COR-L47 (cell line): ENCODE measurements at places on chromosomes 5 and 9.

DNA sequence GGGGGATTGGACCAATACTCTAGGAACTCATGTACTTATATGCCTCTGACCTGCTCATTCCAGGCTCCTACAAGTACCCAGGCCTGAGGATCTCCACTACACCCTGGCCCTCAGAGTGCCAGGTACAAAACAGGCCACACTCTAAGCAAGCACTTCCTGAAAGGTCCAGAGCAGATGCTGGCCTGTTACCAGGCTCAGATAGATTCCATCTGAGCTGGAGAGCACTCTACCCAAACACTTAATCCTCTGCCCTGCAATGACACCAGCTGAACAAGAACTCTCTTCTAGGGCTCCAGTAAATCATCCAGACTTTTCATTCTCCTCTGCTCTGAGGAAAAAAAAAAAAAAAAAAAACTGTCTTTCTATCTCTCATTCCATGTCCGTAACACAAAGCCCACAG lies 2.9 kb downstream of the P4HA2 start:
- no peak for DNase-seq

- DNase-seq, result no peak
Observed at GRCh38 chr5:180623844-180624243, 25.6 kb downstream of the FLT4 start.

DNA sequence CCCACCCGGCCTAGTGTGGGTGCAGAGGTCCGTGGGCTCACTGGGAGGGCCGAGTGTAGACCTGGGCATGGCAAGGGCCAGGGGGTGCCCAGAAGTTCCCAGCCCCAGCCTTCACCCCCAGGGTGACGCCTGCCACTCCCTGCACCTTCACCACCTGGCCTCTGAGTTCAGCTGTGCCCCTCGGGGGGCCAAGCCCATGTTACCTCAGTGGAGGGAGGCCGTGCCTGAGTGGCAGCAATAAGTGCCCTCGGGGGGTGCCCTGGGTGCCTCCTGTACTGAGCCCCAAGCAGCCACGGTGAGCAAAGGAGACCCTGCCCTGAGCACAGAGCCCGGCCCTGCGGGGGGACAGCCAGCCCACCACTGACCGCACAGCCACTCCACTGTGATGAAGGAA lies 10.3 kb upstream of the FCN2 start:
- DNase-seq, result no peak

- DNase-seq, result no peak
Observed at GRCh38 chr5:89342106-89342876, 459.3 kb upstream of the MEF2C start.

GRCh38 chr9:107671588-107671987 lies 182.0 kb upstream of the KLF4 start:
- no peak for DNase-seq

DNA sequence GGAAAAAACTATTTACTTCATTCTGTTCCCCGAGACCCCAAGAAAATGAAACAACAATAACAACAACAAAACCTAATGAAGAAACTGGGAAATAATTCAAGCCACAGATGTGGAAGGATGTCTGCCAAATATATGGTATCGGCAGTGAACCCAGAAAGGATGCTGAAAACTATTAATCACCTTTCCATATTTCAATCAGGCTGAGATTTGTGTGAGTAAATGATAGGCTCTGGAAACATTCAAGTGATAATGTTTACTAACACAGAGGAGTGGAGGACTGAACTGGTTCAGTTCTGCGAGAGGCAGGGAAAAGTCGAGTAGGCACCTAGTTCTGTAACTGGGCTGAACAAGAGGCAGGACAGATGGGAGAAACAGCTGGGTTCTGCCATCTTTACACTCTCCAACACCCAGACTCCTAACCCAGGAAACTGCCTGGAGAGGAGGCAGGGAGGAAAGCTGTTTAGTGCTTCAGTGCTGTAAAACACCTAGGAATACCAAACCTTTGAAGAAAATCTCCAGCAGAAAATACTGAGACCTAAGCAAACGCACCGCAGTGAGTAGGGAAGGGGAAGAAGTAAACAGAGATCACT lies 96.8 kb upstream of the GNA14 start:
- DNase-seq, result no peak

GRCh38 chr5:172695232-172696054 lies 54.4 kb downstream of the NEURL1B start:
- no peak for DNase-seq

DNA sequence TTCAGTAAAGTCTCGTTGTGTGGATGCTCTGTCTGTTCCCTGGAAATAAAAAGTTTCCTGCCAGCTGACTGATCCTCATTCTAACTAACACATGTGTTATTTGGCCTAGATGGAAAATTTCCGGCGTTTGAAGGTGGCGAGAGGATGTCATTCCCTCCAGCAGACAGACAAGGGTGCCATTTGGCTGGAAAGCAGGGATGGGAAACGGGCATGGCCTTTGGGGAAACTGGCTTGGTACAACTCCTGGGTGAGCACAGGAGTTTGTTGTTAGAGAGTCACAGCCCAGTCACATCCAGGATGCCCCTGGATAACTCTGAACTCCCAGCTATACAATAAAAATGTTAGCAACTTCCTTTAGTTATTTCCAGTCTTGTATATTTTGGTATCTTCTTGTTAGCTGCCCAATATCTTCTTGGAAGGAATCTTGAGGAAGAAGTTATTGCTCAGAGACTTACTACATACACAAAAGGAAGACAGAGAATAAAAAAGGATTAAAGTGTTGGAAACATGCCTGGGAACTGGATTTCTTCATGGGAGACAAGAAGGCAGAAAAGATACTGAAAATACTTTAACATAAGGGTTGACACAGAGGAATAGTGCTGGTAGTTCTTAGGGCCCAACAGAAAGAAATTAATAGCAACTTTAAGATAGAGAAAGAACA lies 41.9 kb downstream of the TEK start:
- DNase-seq, result no peak

GRCh38 chr5:8700671-8701070 lies 831.7 kb downstream of the MTRR start:
- no peak for DNase-seq
